ENCODE measurements at places on chromosomes 5 and 9.

GRCh38 chr9:88905506-88905905, 85.8 kb upstream of the S1PR3 start:
- no peak for DNase-seq

GRCh38 chr9:131180454-131180853, 55.1 kb downstream of the NUP214 start:
- DNase-seq = no peak

DNA sequence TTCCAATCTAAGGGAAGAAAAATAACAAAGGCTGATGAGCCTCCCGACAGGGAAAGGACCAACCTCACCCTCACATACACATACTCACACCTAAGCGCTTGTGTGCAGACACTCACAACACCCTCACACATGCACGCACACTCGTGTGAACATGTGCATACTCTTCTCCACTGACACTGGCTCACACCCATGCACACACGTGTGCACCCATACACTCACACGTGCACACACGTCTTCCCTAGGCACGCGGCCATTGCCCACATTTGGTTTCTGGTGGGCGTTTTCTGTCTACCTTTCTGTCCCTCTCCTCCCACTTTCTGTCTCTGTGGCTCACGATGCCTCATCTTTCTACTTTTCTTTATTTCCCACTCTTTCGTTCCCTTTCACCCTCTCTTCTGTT, 169.7 kb upstream of the MVB12B start:
- DNase-seq = no peak

DNA sequence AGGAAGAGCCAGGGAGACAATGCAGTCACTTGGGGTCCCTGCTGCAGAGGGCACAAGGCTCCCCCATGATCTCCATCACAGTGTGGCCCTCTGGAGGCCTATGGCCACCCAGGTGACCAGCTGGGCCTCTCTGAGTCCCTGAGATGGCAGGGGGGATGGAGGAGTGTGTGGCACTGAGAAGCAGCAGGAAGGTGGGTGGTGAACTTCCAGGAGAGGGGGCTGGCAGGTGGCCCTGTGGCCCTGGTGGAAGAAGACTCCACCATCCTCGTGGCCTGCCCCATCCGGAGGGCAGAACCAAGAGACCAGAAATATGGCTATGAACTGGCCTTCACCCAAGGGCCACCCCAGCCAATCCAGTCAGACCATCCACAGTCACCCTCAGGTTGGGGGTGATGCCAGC, 31.7 kb upstream of the AFAP1L1 start:
- DNase-seq = no peak

- DNase-seq = no peak
These were observed 580.5 kb downstream of the TLE1 start for GRCh38 chr9:81108821-81109220.

DNA sequence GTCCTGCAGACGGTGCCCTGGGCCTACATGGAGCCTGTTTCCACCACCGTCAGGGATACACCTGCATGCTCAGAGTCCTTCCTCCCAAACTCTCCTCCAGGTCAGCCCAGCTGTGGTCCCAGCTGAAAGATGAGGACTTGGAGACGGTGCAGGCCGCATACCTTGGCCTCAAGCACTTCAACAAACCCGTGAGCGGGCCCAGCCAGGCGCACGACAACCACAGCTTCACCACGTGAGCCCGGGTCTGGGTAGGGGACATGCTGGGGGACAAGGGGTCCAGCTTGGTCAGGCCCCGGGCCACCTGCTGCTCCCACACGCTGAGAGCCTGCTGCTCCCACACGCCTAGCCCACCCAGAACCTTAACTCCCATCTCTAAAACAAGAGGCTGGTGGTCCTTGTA, 16.6 kb upstream of the CARD19 start:
- DNase-seq = no peak

- DNase-seq = no peak
These were observed 6.1 kb downstream of the IL13 start for GRCh38 chr5:132663771-132664695.

- no peak for DNase-seq
These were observed 252.6 kb upstream of the IRX4 start for GRCh38 chr5:2135354-2135753.

DNA sequence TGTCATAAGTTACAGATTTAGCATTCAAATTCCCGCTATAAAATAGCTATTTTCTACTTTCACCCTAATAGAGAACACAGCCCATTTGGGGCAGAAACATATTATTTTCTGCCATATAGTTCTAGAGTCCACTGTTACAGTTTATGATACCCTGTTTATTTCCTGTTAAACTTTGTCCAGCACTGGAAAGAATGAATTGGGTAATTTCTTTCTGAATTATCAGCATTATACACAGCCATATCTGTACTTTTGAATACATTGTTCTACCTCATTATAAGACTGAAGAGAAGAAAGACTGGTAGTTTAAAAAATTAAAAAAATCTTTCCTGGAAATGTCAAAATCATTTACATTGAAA, 332.1 kb downstream of the DIRAS2 start:
- DNase-seq = no peak

- peak; percentile 7 for DNase-seq
These were observed 42.8 kb upstream of the NR4A3 start for GRCh38 chr9:99778836-99779235.

DNA sequence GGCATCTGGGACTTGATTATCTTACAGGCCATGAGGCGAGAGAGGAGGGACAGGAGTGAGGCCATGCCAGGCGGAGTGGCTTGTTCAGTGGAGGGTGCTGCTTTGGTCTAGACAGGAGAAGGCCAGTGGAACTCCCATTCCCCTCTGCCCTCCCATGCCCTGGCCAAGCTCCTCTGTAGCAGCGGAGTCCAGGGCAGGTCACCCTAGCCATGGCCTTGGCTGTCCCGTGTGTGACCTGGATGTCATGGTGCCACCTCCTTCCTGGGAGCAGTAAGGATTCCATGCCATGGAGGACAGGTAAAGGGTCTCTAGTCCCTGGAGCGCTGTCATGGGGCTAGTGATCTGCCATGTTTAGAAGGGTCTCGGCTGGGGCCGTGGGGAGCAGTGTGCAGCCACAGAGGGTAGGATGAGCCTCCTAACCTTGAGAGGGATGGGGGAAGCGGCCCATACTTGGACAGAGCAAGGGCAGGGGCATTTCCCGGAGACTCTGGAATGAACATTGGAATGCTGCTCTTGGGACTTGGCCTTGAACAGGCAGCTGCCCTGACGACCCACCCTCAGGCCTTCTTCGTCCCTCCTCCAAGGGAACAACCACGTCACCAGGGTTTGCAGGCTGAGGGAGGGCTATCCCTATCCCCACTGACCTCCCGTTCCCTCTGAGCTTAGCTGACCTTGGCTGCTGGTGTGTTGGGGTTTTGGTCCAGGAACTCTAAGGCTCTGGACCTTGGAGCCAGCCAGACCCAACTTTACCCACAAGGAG, 100.4 kb downstream of the DAB2IP start:
- no peak for DNase-seq

DNA sequence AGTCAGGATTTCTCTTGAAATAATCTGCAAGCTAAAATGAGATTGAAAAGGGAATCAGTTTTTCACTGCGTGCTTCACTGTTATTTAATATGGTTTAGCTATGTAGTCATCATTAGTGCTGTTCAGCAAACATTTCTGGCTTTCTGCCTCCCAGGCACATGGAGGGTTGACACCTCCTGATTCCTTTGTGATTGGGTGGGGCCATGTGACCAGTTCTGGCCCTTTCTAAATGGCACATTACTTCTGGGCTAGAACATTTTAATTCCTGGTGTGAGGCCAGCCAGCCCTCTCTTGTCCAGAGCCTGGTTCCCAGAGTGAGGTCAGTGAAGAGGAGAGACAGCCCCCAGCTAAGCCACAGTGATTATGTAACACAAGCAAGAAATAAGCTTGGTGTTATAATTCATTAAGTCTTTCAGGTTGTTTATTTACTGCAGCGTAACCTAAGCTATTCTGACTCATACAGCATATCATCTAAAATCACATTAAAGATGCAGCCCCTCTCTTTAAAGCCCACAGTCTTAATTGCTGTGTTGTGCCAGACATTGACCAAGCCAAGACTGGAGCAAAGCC, 17.4 kb upstream of the ARSI start:
- DNase-seq = no peak

GRCh38 chr5:141508798-141509611, 20.1 kb downstream of the PCDHGC5 start:
- DNase-seq = peak; percentile 24

DNA sequence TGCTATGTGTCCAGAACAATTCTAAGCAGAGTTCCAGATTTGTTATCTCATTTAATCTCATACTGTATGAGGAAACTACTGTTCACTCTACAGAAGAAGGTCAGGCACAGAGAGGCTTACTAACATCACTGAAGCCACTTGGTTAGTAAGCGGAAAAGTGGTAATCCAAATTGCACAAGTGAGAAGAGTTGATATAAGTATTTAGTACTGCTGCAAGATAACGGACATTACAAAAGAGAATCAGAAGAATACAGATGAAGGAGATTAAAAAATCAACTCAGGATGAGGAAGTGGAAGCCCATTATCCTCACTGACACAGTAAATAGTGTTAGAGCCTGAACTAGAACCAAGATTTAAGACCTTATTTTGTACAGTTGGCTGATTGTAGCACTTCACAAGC, 22.3 kb upstream of the TLR4 start:
- no peak for DNase-seq

DNA sequence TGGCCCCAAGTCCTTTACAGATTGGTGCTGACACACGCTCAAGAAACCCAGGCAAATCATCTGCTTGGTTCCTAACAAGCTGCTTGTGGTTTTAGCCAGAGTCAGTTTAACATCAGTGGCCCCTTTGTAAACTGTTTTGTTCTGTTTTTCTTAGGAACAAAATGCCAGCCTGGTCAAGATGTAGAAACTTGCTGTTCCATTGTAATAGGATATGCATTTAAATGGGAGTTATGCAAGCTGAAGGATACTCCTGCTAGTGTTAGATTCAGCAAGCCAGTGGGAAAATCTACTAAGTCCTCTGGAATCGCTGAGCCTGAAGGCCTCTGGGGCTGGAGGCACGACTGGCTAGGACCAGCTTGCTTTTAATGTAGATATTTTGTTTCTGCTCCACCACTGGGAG, 391.1 kb downstream of the TLE4 start:
- DNase-seq = no peak

GRCh38 chr5:150152636-150153462, 2.8 kb downstream of the PDGFRB start:
- no peak for DNase-seq

- DNase-seq = no peak
These were observed 1114.9 kb upstream of the C9orf72 start for GRCh38 chr9:28688172-28688571.

Measured in stimulated activated CD8-positive, alpha-beta memory T cell treated with anti-CD3 and anti-CD28 coated beads, Interleukin-15, amount 100 ng/mL, for 48 hours (primary cell).